CD4-positive, alpha-beta memory T cell (primary cell): ENCODE measurements at places on chromosomes 12 and 14. TPM values are rescaled to one million over a fixed set of nuclear protein-coding genes. Genes with fewer than 3 reads are reported as not detected.

Gene CHMP4A
- total RNA-seq: 101 TPM

Gene SDSL
- 0.67 TPM for total RNA-seq

Gene PMEL
- not detected for total RNA-seq

Gene OTX2
- total RNA-seq: not detected

Gene FAIM2
- 0.17 TPM for total RNA-seq
